ENCODE measurements at places on chromosomes 5 and 9.
A peak's percentile ranks its signal among the peaks of the same experiment; 100 is the strongest.

DNA sequence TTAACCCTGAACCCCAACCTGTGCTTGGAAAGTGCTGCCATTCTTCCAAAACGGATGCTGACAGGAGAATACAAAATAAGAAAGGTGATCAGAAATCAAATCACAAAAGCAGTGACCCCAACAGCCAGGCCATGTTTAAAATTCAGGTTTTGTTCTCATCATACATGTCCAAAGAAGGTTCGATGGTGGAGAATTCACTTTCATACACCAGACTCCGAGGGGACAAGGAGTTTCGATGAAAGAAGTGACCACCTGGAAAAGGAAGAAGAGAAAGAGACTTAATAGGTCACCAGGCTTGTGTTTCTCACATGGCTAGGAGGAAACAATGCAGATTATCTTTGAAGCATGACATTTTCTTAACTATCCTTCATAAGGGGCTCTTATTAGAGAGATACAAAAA is 12.5 kb upstream of the TBC1D9B start:
- no peak for DNase-seq

GRCh38 chr9:136808075-136808805 is 492 bp downstream of the RABL6 start:
- DNase-seq = peak; percentile 32

DNA sequence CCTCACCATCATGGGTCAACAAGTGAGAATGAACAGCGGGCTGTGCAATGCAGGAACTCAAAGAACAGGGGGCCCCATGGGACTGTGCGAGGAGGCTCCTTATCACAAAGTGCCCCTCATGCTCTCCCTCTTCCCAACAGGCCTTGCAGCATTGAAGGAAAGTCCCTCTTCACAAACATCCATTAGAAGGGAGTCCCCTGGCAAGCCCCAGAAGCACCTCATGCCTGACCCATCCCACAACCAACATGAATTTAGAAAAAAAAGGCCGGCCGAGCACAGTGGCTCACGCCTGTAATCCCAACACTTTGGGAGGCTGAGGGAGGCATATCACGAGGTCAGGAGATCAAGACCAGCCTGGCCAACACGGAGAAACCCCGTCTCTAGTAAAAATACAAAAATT is 122.6 kb upstream of the FSTL4 start:
- DNase-seq = no peak

DNA sequence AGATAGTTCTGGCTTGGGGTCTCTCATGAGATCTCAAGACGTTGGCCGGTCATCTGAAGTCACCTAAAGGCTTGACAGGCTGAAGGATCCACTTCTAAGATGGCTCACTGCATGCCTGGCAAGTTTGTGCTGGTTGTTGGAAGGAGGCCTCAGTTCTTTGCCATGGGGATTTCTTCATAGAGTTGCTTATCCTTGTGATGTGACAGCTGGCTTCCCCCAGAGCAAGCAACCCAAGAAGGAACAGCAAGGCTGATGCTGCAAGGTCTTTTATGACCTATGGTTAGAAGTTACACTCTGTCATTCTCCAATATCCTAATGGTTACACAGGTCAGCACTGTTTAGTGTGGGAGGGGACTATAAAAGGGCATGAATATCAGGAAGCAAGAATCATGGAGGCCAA is 20.7 kb upstream of the GRPEL2 start:
- DNase-seq = no peak

DNA sequence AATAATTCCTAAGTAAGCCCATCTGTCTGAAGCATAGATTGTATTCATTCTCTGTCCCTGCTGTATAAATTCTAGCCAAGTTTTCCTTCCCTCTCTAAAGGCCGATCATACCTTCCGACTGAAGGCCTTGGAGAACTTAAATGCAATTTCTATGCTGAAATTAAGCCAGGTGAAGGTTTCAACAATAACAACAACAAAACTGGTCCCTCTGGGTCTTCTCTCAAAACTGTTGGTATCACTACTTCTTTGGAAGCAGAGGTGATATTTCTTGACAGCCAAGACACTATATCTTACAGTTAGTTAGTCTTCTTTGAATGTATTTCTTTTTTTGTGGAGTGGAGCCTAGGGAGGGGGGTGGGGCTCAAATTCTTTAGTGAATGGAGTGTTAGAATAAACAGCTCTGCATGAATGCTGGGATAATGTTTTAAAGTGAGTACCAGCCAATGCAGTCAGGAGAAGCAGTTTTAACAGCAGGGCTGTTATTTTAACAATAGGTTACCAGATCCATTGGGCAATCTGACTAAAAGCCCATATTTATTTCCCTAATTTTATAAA is 508.9 kb downstream of the EBF1 start:
- DNase-seq = no peak

DNA sequence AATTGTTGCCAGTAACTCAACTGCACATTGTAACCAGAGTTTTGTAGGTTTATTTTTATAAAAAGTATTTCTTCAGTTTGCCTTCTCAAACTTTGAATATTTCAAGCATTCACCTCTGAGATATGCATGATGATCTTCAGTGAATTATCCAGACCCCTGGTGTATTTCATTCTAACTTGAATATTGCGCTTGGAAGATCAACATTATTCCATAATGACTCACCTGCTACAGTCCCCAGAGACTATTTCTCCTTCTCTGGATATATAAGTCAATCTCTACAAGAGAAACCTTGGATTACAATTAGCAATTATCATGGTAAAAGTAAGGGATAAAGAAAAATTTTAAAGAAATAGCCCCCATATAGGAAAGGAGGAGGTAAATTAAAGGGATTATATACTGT is 1041.0 kb downstream of the TLE1 start:
- no peak for DNase-seq

DNA sequence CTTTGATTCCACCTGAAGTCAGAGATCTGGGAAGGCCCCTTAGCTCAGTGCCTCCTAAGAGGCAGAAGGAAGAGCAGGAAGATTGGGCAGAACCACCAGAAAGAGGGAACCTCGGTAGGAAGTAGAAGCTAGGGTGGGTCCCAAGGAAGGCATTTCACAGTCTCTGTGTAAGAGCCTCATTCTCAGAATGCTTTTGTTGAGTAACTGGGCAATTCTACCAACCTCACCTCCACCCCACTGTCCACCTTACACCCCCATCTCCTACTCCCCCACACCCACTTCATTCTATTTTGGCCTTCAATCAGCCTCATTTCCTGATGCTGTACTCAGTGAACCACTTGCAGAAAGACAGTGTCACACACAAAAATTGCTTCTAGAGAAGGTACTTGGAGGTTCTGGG is 3.5 kb downstream of the HBEGF start:
- no peak for DNase-seq

- DNase-seq = no peak
Measured at GRCh38 chr9:18588002-18588401, 114.0 kb downstream of the ADAMTSL1 start.

DNA sequence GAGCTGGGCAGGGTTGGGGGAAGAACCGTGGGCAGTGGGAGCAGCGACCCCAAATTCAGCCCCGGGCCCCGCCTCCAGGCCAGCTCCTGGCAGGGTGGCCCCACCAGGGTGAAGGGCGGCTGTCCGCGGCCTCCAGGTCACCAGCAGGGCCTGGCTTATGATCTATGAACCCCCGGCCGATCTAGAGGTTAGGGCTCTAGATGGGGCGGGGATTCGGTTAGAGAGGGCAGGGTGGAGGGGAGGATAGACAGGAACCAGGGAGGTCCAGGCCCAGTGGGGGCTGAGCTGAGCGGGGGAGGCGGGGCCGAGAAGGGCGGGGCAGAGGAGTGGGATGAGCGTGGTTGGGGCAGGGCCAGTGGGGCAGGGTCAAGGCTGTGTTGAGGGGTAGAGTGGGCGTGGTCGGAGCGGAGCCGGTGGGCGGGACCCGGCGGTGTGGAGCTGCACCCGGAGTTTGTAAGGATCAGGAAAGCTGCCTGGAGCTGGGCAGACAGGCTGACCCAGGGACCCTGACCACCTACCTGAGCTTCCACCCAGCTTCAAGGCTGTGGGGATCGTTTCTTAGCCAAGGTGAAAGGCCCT is 29.3 kb upstream of the OBP2B start:
- no peak for DNase-seq

- DNase-seq = no peak
Measured at GRCh38 chr5:137734962-137735554, 831 bp downstream of the KLHL3 start.
